ENCODE measurements at places on chromosomes 7 and 10.
A peak's percentile ranks its signal among the peaks of the same experiment; 100 is the strongest.

- DNase-seq, result no peak
Observed at GRCh38 chr7:157211690-157212089, 73.0 kb downstream of the UBE3C start.

DNA sequence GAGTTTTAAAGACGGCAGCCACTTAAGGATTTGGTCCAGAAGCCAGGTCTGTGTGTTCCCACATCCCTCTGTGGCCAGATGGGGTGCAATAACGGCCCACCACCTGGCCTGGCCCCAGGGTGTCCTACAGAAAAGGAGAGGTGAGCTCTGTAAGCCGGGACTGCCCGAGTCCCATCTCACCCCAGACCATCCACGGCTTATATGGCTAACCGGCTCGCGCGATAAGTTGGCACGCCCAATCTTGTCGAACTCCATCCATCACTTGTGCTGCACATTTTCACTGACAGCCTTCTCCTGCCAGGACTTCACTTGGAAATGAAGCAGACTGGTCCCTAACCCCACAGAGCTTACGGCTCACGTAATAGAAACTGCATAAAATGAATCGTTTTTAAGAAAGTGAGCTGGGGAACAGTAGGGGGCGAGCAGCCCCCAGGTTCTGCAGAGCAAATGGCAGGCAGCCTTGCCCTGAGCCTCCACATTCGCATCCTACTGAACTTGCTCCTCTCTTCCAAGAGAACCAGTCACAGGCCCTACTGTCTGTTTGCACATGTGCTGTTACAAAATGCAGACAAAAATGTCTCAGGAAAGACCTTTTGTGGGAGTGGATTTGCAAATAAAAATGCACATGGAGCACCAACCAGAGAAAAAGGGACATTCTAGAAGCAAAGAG lies 98.2 kb downstream of the TNS3 start:
- no peak for DNase-seq

DNA sequence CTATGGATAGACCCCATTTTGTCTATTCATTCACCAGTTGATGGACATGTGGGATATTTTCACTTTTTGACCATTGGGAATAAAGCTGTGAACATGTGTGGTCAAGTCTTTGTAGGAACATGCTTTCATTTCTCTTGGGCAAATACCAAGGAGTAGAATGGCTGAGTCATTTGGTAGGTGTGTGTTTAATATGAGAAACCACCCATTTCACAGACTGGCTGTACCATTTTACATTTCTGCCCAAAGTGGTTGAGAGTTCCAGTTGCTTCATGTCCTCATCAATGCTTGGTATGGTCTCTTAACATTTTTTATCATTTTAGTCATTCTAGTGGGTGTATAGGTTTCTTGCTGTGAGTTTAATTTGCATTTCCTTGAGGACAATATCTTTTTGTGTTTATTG lies 124.9 kb upstream of the RHEB start:
- no peak for DNase-seq

DNA sequence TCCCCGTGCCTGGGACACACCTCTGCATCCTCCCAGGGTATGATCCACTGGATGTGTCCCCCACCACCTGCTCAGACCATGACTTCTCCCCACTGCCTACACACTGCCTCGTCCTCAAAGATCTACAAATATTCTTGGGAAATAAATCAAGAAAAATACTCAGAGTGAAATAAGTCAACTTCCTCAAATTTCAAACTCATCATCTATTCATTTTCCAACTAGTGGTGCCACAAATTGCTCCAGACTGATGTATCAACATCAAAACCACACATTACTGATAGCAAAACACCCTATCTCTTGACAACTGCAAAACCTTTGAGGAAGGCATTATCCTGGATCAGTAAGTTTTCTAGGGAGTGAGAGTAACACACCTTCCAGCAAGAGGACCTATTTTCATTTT lies 87.7 kb downstream of the GRB10 start:
- no peak for DNase-seq

DNA sequence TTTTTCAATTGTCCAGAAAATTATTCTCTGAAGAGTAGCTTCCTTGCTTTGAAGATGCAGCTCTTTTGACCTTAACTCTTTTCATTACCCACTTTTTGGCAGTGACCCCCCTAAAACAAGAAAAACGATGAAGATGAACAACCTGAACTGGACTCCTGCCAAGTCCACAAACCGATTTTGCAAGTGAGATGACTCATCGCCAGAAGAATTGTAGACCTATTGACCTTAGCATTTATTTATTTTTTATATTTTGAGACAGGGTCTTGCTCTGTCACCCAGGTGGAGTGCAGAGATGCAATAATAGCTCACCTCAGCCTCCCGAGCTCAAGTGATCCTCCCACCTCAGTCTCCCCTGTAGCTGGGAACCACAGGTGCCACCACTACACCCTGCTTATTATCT lies 859.2 kb downstream of the GATA3 start:
- DNase-seq, result no peak

DNA sequence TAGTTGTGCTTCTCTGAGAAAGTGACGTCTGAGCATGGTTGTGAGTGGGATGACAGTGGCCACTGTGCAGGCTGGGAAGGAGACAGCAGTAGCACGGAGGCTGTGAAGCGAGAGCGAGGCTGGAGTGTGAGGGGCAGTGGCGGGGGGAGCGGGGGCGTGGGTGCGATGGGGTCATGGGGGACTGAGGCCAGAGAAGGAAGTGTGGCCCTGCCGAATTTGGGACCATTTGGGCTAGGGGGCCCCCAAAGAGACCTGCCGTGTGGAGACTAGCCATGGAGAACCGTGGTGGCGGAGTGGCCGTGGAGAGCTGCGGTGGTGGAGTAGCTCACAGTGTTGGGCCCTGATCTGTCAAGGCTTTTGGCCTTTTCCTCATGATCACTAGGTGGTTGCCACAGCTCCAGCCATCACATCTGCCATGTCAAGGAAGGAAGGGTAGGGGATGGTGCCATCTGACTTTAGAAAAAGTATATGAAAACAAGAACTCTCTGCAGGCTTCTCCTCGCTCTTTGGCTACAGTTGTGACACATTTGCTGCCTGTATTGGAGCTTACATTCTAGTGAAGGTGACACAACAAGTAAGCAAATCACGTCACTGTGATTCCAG lies 61.4 kb downstream of the MGMT start:
- no peak for DNase-seq

GRCh38 chr7:8597565-8597964 lies 164.2 kb downstream of the NXPH1 start:
- no peak for DNase-seq

DNA sequence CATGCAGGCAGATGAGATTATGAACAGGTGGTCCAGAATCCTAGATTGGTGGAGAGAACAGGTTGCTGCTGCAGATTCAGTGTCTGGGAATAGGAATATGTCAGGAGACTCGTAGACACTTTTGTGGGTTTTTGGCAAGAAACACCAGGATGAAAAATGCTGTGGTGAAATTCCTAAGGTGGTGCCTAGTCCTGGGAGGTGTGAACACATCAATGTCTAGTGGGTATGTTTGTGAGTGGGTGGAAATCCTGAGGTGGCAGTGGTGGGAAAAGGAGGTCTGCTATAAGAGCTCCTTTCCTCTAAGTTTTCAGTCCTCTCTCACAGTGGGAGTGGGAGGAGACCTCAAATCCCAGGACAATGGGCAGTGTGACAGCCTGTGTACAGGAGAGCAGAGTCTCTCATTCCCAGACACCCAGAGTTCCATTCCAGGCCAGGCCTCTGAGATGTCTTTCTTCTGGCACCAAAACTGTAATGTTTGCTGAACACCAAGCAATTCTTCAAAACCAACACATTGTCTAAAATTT lies 5.1 kb downstream of the ERV3-1 start:
- no peak for DNase-seq

DNA sequence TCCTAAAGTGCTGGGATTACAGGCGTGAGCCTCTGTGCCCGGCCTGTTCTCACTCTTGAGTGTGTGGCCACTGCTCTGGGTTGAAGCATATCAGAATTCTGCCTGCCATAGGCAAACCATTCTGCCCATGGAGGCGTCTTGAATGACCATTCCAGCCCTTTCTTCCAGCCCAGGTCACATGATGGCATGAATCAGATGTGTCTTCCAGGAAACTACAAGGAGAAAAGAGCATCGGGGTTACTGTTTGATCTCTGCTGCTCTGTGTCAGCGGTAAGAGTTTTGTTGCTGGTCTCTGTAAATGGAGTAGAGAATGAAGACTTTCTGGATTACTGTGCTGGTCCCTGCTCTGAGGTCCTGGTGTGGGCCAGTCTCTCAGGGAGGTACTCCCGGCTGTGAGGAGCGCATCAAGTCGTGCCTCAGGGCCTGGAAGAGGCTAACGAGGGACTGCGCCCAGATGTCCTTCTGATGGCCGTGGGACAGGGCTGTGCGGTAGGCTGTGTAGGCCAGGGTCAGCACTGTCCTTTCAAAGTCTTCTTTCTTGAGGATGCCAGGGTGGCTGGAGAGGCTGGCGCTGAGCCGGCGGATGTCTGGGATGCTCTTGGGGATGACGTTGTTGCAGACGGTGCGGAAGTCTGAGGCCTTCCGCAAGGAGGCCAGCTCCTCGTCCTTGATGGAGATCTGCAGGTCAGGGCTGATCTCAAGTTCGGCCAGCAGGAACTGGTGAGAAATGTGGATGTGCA lies 5.8 kb upstream of the SLC13A4 start:
- DNase-seq, result no peak

DNA sequence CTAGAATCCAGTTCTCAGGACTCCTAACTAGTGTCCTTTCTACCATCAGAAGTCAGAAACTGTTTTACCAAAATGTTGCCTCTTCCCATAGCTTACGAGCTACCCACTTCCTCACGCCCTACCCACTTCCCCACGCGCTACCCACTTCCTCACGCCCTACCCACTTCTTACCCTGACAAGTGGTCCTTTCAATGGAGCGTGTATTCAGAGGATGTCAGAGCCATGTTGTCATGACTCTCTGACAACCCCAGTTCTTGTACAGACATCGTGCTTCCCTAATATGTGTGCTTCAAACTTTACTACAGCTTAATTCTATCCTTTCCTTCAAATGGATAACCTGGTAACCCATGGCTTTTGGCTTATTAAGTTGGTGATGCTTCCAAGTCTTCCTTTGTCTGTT lies 84.8 kb upstream of the PHF14 start:
- no peak for DNase-seq

DNA sequence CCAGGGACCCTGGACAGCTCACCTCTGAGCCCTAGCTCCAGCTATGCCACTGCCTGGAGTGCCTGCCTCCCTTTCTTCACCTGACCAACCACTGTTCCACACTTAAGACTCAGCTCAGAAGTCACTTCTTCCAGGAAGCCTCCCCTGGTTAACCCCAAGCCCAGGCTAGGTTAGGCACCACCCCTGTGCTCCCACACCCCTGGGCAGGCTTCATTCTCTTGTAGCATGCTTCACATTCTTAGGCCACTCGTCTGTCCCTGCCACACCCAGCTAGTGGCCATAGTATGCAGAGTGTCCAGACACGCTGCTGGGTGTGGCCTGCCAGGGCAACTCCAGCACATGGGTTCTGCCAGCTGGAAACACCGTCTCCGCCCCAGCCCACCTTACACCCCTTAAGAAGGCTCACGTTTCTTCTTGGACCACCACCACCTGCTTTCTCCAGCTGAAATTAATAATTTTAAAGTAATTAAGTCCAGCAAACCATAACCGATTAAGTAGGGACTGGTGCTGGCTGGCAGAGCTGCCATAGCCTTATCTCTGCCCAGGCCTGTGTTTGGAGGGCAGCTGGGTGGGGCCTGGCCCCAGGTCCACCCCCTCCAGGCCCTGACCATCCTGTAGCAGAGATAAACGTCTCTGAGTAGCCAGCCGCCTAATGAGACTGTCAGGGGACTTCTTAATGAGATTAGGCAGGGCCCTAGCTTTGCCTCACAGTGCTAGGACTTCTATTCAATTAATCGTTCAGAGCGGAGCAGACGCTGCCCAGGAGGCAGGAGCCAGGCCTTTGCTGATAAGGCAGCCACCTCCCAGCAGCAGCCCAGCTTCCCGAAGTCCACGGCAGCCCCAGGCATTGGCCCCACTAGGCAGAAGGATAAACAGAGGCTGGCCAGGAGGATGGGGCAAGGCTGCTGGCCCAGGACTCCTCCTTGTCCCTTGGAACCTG lies 20.5 kb downstream of the GRID1 start:
- no peak for DNase-seq

- no peak for DNase-seq
Observed at GRCh38 chr7:57348646-57349269, 101.2 kb upstream of the ZNF716 start.

- DNase-seq, result no peak
Observed at GRCh38 chr7:108294595-108294994, 161.6 kb downstream of the NRCAM start.

GRCh38 chr10:95837356-95837776 lies 70.4 kb upstream of the CC2D2B start:
- DNase-seq, result no peak

DNA sequence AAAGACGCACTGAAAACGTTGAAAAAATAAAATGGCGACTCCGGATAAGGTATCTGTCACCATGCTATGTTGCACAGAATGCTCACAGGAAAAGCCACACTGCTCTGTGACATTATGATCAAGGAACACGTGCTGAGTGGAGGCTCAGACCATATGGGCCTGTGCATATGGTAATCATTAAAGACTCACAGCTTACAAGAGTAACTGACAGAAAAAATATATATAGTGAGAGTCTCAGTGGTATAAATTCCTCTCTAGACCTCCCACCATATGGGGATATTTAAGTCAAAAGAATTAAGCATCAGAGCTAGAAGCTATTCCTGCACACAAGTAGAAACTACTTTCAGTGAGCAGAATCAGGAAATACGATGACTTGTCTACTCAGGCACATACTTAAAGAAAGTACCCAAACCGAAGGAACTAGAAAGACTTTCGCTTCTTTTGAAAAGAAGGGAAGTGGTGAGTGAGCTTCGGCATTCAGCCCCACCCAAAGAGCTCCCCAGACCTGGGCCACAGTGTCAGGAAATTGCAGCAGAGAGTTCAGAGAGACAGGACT lies 65.1 kb upstream of the MPP7 start:
- DNase-seq, result peak; percentile 16

DNA sequence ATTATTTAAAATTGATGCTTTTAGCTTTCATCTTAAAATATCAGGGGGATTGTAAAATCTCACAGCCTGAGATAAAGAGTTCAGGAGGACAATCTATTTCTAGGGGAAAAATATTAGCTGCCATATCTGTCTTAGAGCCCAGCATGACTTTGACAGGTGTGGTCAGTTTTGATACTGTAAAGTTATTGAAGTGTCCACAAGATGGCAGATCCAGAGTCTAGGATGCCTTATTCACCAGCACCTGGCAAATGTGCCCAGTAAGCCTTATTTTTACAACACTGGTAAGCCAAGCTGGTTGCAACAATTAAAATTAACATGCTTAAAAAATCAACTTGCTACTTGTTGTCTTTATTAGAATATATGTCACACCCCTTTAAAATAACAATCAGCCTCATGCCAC lies 579.3 kb downstream of the SH2D4B start:
- no peak for DNase-seq

GRCh38 chr10:106625751-106626150 lies 538.8 kb downstream of the SORCS1 start:
- DNase-seq, result no peak
